Spleen (tissue), 13 donors: ENCODE measurements at places on chromosomes 13 and 19.

GRCh38 chr13:70613295-70613694 lies 505.0 kb upstream of the KLHL1 start:
- no peaks in the 10 kb centered on the region for H3K36me3 ChIP-seq
- no peak overlapping the region for H3K27ac ChIP-seq
- no peaks in the 10 kb centered on the region for H3K4me1 ChIP-seq
- H3K27me3 ChIP-seq: no peaks in the 10 kb centered on the region

DNA sequence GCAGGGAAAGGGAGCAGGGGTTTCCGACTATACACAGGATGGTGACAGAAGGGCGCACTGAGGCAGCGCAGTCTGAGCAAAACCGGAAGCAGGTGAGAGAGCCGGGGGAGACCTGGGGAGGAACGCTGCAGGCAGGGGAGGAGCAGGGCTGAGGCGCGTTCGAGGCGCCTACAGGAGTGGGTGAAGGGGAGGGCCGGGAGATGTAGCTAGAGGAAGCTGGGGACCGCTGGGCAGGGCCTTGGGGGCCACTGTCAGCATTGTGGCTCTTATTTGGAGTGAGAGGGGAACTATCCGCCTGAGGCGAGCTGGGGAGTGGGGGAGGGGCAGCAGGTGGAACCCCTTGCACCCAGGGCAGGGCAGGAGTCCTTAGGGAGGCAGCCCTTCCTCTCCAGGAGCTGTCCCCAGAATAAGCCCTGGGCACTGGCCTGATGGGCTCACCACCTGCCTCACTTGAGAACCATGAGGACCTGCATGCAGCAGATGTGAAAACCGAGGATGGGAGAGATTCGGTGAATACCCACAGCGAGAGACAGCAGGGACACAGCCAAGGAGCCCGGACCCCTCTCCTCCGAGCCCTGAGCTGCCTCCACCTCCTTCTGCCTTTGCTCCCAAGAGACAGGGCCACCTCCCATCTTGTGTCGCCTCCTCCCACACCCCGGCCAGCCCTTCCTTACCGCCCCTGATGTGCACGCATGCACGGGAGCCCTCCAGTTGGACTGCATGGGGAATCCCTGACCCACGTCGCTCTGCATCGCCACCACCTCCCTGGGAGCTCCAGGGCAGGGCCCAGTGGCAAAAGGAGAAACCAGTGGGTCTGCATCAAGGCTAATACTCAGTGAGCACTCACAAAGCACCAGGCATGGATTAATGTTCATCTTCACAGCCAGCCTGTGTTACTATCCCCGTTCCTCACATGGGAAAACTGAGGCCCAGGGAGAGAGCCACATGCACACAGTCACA lies 10.3 kb downstream of the AKT2 start:
- DNase-seq: peak; percentile 80
- H3K27me3 ChIP-seq: no peaks in the 10 kb centered on the region
- peaks cover 63% of the 10 kb centered on the region for H3K4me1 ChIP-seq
- no peaks in the 10 kb centered on the region for H3K36me3 ChIP-seq
- H3K27ac ChIP-seq: peak overlapping the region; percentile 42
- H3K4me3 ChIP-seq: no peak overlapping the region

DNA sequence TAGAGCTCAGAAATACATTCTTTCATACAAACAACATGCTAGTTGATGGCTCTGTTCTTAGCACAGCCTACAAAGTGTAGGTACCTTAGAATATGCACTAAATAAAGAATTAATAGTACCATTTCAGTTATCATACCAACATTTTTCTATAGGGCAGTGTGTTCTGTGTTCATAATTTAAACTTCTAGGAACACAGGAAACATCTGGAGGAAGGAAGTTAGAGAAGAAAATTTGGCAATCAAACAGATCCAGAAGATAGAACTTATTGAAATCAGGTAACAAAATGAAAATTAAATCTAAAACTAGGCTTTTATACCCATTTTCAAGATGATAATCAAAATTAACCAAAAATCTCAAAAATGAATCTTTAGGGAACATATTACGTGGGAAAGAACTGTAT lies 527.5 kb downstream of the DCT start:
- H3K36me3 ChIP-seq: no peaks in the 10 kb centered on the region
- no peak overlapping the region for H3K27ac ChIP-seq
- no peaks in the 10 kb centered on the region for H3K27me3 ChIP-seq
- no peak for DNase-seq
- no peaks in the 10 kb centered on the region for H3K4me1 ChIP-seq
- H3K4me3 ChIP-seq: no peak overlapping the region

DNA sequence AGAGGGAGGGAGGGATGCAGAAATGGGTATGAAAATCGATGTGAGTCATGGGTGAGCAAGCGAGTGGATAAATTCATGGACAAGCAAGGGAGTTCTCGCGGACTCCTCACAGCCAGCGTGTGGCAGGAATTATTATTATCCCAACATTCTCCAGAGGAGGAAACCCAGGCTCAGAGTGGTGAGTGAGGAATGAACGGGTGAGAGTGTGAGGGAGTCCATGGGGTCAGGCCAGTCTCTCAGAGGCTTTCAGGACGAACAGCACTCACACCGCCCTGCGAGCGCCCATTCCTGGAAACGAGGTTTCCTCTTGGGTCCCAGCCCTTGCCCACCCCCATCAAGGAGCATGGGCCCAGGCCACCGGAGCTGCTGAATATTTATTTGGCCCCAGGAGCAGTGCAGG lies 6.3 kb upstream of the DNAAF3 start:
- H3K4me3 ChIP-seq: no peak overlapping the region
- no peak for DNase-seq
- H3K27me3 ChIP-seq: peaks cover 43% of the 10 kb centered on the region
- H3K36me3 ChIP-seq: no peaks in the 10 kb centered on the region
- H3K27ac ChIP-seq: no peak overlapping the region
- H3K4me1 ChIP-seq: peaks cover 22% of the 10 kb centered on the region

DNA sequence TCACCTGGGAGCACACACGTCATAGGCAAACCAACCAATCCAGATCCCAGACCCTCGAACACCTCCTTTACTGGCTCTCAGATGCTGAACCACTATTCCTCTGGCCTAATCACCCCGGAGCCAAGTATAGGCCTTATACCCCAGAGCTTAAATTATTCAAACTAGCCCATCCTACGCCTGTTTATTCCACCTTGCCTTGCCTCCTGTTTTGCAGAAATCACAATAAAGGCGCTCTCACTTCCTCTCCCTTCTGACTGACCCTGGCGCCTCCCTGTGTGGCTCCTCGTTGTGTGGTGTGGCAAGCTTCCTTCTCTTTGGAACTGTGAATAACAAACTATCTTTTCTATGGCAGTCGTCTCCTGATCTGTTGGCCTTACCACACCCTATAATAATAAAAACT lies 354.9 kb downstream of the ENOX1 start:
- DNase-seq: no peak
- no peak overlapping the region for H3K4me3 ChIP-seq
- no peaks in the 10 kb centered on the region for H3K36me3 ChIP-seq
- H3K27ac ChIP-seq: no peak overlapping the region

- peaks cover 4% of the 10 kb centered on the region for H3K4me1 ChIP-seq
- H3K27me3 ChIP-seq: no peaks in the 10 kb centered on the region
- no peak for DNase-seq
- no peak overlapping the region for H3K27ac ChIP-seq
- no peak overlapping the region for H3K4me3 ChIP-seq
Observed at GRCh38 chr13:51740698-51741097, 63.3 kb downstream of the DHRS12 start.

- DNase-seq: no peak
- H3K27ac ChIP-seq: no peak overlapping the region
- H3K36me3 ChIP-seq: no peaks in the 10 kb centered on the region
Observed at GRCh38 chr13:21960108-21960507, 289.2 kb downstream of the FGF9 start.

- peak; percentile 30 for DNase-seq
- H3K27ac ChIP-seq: no peak overlapping the region
- no peaks in the 10 kb centered on the region for H3K4me1 ChIP-seq
- H3K4me3 ChIP-seq: no peak overlapping the region
- H3K36me3 ChIP-seq: no peaks in the 10 kb centered on the region
Observed at GRCh38 chr19:33849551-33850147, 53.0 kb downstream of the KCTD15 start.

GRCh38 chr19:17282488-17283125 lies 906 bp downstream of the ANKLE1 start:
- peak; percentile 95 for DNase-seq
- H3K27ac ChIP-seq: peak overlapping the region; percentile 80
- H3K27me3 ChIP-seq: peaks cover 4% of the 10 kb centered on the region
- peaks cover 28% of the 10 kb centered on the region for H3K36me3 ChIP-seq
- H3K4me1 ChIP-seq: peaks cover 15% of the 10 kb centered on the region
- peak overlapping the region; percentile 59 for H3K4me3 ChIP-seq

DNA sequence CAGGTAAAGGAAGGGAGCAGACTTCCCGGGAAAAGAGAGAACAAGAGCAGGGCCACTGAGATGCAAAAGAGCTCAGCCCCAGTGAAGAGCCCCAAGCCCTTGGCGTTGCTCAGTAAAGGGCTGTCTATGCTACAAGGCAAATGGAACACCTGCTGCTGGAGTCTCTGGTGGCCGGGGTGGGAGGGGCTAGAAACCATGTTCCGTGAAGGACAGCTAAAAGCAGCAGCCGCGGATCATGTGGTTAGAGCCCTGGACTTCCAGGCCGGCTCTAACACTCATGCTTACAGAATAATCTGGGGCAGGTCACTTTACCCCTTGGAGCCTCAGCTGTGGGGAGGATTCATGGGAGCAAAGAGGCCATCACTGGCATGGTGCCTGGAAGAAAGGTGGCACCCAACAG lies 17.8 kb downstream of the POU2F2 start:
- H3K4me1 ChIP-seq: peaks cover 10% of the 10 kb centered on the region
- no peak overlapping the region for H3K4me3 ChIP-seq
- peak; percentile 87 for DNase-seq
- no peaks in the 10 kb centered on the region for H3K36me3 ChIP-seq
- H3K27me3 ChIP-seq: no peaks in the 10 kb centered on the region

GRCh38 chr19:41373993-41374392 lies 2.3 kb upstream of the TMEM91 start:
- no peak overlapping the region for H3K27ac ChIP-seq
- H3K4me3 ChIP-seq: no peak overlapping the region
- H3K36me3 ChIP-seq: no peaks in the 10 kb centered on the region
- no peaks in the 10 kb centered on the region for H3K27me3 ChIP-seq
- no peak for DNase-seq

- peaks cover 39% of the 10 kb centered on the region for H3K36me3 ChIP-seq
- no peaks in the 10 kb centered on the region for H3K27me3 ChIP-seq
- H3K4me3 ChIP-seq: no peak overlapping the region
Observed at GRCh38 chr13:39675904-39676303, 20.4 kb downstream of the COG6 start.
